ENCODE measurements at places on chromosomes 16 and 17. TPM values are rescaled to one million over a fixed set of nuclear protein-coding genes. Genes with fewer than 3 reads are reported as not detected.

DNA sequence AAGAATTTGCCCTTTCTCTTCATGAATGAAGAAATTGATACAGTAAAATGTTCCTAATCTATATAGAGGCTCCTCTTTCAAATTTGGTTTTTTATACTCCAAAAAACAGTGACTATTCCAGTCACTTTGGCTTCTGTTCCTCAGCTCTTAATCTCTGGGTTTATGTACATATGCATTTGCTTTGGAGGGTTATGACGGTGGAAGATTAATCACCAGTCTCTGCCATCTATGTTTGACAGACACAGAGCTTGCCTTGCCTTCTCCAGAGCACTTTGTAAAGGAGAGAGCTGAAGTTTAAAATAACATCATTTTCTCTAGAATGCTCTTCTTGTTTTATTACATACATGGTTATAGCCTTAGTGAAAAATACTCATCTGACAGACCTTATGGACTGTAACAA is 99.3 kb downstream of the NLK start:
- no peak for DNase-seq

- DNase-seq = no peak
Measured at GRCh38 chr17:29327412-29327811, 33.5 kb upstream of the NUFIP2 start.

- DNase-seq = peak; percentile 53
Measured at GRCh38 chr17:8905331-8905730, 37.9 kb upstream of the PIK3R6 start.

DNA sequence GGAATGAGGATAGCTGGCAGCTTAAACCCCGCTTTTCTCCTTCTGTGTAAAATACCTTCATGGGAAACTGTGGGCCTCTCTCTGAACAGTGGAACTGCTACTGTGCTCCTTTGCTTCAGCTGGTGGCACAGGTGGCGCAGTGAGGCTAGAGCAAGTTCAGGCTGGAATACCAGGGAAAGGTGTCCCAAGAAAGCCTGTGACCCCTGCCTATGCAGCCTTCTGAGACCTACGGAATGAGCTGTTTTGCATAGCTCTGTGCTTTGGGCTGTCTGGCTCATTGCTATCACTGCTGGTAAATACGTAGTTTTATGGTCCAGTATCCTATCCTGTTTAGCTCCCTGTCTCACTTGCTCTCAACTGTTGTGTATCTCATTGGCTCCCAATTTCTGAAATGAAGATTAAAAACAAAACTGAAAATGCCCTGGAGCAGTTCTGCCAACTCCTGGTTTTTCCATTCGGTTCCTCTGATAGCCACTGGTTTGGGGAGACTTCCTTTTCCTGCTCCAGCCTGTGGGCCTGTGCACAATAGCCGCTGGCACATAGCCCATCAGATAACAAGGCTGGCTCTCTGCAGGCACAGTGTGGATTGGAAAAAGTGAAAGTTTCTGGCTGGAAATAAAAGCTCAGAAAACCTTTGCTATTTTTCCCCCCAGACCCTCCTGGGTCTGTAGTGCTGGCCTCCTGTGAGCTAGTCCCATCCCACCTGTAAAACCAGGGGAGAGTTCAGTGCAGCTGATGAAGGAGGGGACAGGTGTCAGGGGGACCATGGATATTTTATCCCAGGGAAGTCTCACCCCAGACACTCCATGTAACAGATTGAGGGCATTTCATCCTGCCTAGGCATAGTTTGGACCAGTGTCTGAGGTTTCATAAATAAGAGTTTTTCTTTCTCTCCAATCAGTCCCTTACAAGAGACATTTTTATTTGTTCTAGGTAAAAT is 24.0 kb downstream of the LIMD2 start:
- no peak for DNase-seq

DNA sequence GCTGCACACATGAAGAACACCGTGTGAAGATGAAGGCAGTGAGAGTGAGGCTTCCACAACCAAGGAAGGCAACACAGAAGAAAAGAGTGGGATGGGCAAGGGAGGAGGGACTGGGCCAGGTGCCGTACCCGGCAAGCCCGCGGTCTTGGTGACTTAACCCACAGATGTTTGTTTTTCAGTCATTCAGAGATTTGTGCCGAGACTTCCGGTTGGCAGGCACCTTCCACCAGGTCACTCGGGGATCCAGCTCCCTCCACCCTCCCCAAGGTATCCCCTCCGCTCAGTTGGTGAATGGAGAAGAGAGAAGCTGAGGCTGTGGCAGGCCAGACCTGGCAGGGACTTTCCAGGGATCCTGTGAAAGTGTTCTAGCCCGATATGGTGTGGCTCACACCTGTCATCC is 4.9 kb upstream of the KREMEN2 start:
- DNase-seq = no peak

DNA sequence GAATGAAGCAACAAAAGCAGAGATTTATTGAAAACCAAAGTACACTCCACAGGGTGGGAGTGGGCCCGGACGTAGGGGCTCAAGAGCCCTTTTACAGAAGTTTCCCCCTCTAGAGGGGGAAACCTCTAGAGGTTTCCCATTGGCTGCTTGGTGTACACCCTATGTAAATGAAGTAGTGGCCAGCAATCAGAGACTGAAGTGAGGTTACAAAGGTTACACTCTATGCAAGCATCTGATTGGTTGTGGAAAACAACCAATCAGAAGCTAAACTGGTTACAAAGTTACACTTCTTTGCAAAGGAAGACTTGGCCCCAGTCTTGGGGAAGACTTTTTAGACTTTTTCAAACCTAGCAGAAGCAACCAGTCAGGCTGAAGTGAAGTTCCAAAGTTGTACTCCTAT is 27.1 kb downstream of the CRAMP1 start:
- no peak for DNase-seq

DNA sequence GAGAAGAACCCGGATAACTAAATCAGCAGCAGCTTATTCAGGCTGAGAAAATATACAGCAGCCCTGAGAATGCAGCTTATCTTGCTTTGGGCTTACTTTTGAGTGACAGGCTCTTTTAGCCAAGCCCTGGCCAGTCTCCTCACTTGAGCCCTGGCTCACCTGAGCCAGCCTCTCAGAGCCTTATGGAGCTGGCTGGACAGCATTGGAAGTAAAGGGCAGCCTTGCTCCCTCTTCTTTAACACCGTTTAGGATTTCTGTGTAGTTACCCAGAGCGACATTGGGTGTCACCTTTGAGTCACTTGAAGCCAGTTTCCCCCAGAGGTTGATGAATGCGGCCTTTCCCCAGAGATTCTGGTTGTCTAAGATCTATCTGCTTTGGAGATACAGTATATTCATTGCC is 7.7 kb upstream of the NPIPB2 start:
- DNase-seq = no peak

Gene MARVELD3
- not detected for total RNA-seq
